ENCODE measurements at places on chromosomes 2 and 18.

DNA sequence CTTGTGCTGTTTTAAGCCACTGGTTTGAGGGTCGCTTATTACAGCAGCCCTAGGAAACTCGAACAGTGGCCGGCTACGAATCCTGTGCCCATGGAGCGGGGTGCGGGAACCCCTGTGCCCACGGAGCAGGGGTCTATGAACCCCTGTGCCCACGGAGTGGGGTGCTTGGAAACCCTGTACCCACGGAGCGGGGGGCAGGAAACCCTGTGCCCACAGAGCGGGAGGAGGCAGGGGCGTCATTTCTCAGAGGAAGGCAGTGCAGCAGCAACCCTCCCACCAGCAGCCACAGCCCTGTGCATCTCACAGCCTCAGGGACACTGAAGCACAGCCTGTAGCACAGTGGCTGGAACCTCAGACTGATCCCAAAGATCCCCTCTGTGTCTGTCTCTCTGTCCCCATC lies 34.2 kb upstream of the GPC1 start:
- DNase-seq, result no peak

- DNase-seq, result no peak
Observed at GRCh38 chr2:173192071-173192470, 116.4 kb downstream of the MAP3K20 start.

DNA sequence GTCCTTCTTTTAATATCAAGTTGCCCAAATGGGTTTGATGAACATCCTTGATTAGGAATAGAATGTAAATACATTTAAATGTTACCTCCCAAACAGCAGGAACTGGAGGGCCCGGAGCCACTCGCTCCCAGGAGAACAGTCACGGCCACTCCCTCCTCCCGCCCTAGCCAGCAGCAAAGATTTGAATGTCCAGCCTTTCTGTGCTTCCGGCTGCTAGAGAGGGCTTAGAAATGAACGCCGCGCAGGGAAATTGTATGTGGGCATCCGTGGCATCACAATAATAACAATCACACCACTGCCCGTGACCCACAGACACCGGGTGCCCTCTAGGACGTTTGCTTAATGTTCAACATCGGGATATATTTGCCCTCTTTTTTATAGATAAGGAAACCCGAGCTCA lies 164.9 kb upstream of the SALL3 start:
- DNase-seq, result peak; percentile 58

- peak; percentile 6 for DNase-seq
Observed at GRCh38 chr18:65876310-65876709, 125.5 kb downstream of the CDH7 start.

DNA sequence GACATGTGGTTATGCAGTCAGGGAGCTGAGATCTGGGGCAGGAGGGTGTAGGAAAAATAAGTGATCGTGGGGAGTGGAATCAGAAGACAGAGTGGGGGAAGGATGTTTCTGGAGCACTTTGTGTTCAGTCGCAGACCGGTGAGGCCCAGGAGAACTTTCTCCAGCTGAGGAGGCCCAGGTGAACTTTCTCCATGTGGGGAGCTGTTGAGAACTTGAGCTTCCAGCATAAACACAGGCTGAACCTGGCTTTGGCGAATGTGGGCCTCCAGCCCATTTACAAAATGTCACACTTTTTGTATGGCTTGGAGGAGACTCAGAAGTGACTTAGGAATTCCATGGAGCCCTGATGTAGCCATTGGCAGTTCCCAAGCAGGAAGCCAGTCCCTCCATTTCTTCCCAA lies 108.5 kb downstream of the VAPA start:
- DNase-seq, result no peak

GRCh38 chr2:84906108-84906899 lies 848 bp downstream of the TMSB10 start:
- DNase-seq, result peak; percentile 54

DNA sequence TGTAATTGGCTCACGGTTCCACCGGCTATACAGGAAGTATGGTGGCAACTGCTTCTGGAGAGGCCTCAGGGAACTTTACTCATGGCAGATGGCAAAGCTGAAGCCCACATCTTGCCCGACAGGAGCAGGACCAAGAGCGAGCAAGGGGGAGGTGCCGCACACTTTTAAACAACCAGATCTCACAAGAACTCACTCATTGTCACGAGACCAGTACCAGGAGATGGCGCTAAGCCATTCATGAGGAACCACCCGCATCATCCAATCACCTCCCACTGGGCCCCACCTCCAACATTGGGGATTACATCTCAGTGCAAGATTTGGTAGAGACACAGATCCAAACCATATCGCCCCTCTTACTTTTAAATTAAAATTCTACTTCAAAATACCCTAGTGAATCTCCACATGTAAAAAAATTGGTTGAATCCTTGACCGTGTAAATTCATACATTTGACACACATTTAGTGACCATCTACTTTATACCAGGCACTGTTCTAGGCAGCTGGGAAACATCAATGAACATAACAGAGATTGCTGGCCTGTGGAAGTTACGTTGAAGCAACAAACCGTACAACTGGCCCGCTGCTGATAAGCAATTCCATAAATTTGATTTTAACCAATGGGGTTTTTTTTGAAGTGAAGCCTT lies 87.6 kb downstream of the ALPK2 start:
- peak; percentile 27 for DNase-seq

- DNase-seq, result no peak
Observed at GRCh38 chr2:228261546-228261945, 80.1 kb upstream of the SPHKAP start.

DNA sequence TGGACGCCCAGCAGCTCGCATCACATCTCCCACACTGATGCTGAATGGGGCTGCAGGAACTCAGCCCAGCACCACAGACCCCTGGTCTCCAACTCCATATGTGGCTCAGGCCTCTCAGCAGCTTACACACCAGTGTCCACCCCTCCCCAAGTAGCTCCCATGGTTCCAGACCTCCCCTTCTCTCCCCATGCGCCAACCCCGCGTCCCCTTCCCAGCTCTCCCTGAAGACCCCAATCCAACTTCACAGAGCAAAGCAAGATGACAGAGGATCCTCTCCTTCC lies 188.9 kb downstream of the SH3BP4 start:
- no peak for DNase-seq

DNA sequence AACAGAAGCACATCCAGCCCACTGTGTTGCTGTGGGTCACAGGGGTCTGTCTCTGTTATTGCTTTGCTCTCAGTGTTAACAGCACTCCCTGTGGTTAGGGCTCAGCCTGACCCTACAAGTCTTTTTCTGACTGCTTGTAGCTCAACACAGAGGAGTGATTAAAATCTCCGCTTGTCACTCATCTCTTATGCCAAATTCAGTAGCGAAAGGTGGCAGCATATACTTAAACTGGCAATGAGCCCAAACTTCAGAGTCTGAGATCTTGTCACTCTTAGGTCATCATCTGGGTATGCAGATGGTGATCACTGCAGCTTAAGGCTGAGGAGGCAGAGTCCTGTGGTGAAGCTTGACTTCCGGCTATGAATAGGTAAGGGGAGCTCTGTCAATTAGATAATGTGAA lies 63.3 kb upstream of the CSRNP3 start:
- peak; percentile 43 for DNase-seq

DNA sequence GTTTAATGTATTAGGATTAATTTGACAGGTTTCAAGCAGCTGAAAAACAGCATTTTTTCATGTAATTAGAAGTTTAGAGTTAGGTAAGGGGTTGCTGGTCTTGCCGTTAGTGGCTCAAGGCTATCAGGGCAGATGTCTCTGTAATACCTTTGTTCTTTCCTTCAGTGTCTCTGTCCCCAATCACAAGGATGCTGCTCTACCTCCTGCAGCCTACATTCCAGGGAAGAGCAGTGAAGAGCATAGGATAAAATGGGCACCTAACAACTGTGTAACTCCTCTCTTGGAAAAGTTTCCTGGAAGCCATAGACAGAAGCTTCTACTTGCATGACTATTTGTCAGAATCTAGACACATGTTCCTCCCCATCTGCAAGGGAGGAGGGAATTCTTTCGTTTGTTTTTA lies 9.4 kb upstream of the SERPINB7 start:
- DNase-seq, result no peak

DNA sequence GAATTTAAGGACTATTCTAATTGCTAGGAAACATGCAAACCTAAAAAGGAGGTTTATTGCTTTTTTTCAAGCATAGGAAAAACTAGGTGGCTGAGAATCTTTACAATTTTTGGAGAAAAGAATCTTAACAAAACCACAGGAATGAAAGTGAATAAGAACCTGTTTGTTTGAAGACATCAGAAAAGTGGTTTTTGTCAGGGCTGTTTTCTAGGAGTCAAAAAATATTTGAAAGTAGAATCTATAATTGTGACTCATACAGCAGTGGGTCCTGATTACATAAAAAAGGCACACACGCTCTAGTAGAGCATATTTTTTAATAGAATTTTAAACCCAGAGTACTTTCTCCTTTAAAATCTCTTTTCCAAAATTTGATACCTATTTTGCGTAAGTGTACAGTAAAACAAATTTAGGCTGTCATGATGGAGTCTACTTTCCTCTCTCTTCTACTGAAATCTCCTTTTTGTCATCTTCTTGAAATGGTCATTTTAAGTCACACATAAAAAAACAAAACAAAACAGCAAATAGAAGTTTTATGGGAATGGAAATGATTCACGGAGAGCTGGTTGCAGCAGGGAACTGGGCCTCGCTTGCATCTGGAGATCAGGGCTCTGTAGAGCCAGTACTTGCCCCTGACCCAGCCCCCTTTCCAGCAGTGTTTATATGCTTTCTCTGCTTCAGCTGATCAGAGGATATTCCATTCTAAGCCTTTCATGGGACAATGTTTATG lies 59.1 kb upstream of the PELI1 start:
- DNase-seq, result no peak

- DNase-seq, result no peak
Observed at GRCh38 chr2:119289093-119289492, 65.5 kb downstream of the STEAP3 start.

DNA sequence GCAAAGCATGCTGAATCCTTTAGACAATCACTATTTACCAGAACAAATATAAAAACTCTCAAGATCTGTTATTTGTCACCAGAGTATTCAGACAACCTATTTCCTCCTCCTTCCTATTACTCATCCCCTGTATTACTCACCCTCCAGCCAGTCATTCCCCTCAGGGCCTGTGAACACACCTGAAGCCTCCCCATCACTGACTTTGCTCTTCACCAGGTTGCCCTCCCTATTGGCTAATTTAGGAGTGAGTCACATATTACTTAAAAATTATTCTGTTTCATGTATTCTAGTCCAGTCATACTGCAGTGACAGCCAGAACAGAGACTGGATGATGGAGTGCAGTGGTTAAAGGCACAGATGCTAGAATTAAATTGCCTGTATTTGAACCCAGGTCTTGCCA lies 3.7 kb upstream of the ATG16L1 start:
- DNase-seq, result no peak

DNA sequence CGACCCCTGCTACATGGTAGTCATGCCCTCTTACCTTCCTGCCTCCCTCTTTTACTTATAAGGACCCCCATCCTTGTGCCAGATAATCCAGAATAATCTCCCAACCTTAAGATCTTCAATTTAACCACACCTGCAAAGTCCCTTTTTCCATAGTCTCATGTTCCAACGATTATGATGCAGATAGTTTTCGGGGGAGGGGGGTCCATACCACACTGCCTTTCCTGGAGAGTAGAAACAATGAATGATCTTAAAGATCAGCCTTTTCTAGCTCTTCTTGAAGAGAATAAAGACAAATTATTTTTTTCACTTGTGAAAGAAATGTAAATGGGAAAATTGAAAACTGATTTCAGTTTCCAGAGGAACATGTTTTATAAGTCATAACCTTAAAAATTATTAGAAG lies 4.3 kb upstream of the FAM98A start:
- no peak for DNase-seq

DNA sequence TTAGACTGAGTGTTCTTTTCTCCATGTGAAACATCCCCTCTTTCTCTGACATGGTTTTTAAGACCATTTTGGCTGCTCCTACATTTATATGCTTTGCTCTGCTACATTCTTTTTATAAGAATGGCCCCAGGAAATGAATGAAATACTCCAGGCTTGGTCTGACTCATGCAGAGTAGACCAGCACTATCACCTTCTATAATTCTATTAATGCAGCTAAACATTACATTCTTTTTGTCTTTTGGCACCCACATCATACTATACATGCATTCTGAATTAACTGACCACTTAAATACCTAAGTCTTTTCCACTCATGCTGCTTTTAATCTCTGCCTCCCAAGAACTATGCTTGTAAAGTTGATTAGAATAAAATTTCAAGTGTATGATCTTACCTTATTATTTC lies 94.1 kb downstream of the AAK1 start:
- no peak for DNase-seq

DNA sequence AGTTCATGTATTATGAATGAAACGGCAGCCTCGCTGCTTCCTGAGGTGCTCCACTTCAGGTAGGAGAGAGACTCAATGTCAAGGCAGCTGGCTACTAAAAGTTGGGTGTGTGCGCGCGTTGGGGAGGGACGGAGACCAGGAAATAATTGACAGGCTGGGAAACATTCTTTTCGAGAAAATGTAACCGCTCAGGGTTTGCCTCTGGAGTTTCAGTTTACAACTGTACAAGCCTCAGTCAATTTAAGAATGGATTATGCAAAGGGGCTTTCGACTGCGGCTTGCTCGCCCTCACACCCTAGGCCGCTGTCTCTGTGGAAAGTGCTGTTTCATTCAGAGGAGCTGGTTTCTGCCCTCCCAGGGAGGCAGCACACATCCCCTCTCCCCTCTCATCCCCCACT lies 4.4 kb upstream of the SPRED2 start:
- peak; percentile 81 for DNase-seq

DNA sequence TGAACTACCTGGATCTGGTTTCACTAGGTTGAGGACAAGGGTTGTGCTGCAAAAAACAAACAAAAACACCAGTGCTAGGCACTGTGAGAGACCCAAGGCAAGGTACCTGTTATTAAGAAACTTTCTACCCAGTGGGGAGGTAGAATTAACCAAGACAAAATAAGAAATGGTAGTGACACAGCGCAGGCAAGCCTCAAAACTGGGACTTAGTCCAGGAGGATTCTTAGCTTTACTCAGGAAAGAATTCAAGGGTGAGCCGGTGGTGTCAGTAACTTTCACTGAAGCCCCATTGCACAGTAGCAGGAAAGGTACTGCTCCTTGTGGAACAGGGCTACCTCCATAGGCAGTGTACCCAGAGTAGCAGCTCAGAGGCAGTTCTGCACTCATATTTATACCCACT lies 131.6 kb downstream of the SCG2 start:
- no peak for DNase-seq

GRCh38 chr2:72112401-72112800 lies 35.3 kb downstream of the CYP26B1 start:
- DNase-seq, result no peak
